ENCODE measurements at places on chromosomes 6 and 20.

GRCh38 chr20:25220810-25221591 is 25.5 kb downstream of the ENTPD6 start:
- DNase-seq: no peak

DNA sequence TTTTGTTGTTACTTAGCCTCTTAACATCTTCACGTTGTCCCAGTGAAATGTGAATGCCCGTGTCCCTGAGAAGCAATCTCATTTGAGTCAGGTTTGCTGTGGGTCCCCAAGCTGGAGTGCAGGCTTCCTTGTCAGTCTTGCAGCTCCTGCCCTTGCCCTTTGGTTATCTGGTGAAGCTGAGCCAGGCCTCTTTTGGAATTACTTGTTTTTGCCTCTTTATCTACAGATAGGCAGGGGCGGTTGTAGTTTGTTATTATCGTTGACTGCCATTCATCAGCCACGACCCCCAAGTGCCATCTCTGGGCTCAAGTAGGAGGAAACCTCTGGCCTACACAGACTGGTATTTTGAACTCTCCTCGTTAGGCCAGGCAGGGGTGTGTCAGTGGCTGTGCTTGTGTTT is 2.2 kb downstream of the TMEM14C start:
- no peak for DNase-seq

- DNase-seq: no peak
Observed at GRCh38 chr20:11992426-11992825, 74.7 kb downstream of the BTBD3 start.

- DNase-seq: no peak
Observed at GRCh38 chr6:67606906-67607828, 1027.9 kb upstream of the ADGRB3 start.

- DNase-seq: no peak
Observed at GRCh38 chr6:42441697-42442081, 10.0 kb downstream of the TRERF1 start.

GRCh38 chr6:21138336-21139069 is 455.0 kb upstream of the SOX4 start:
- no peak for DNase-seq

GRCh38 chr6:22801831-22802230 is 232.5 kb downstream of the HDGFL1 start:
- DNase-seq: no peak

GRCh38 chr6:155128977-155129376 is 133.9 kb downstream of the TIAM2 start:
- no peak for DNase-seq

- peak; percentile 81 for DNase-seq
Observed at GRCh38 chr20:37095599-37096414, at the start of gene RBL1. Gene RBL1, minus strand, starts transcription at chr20:37095997. Its CDS starts 69 bp downstream, at chr20:37095928.

DNA sequence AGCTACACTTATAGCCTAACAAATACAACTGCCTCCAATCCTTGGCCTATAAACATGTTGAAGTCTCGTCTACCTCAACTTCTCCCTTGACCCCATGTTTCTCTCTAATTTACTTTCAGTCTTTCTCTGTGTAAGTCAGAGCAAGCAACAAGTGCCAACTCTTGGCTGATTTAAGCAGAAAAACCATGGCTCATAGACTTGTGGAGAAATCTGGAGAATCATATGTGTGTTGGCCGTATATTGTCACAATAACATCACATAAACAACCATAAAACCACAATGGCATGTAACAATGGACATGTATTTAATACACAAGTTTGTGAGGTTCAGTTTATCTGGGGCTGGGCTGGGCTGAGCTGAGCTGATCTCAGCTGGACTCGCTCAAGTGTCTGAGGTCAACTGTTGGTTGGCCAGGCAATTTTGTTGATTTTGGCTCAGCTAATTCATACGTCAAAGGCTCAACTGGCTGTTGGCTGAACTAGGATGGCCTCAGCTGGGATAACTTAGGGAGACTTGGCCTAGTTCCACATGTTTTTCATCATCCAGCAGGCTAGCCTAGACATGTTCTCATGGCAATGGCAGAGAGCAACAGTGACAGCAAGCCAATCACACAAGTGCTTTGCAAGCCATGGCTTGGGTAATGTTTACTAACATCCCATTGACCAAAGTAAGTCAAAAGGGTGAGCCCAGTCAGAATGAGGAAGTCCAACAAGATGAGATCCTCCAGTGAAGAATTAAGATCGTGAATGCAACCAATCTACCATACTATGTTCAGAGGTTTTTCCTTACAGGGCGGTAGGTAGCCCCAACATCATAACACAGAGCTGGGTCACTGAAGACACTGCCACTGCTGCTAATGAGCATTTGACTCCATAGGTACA is 12.9 kb upstream of the TBC1D22B start:
- DNase-seq: no peak

GRCh38 chr6:144123836-144124235 is 26.5 kb upstream of the STX11 start:
- DNase-seq: no peak

GRCh38 chr6:166277018-166277417 is 31.2 kb downstream of the PRR18 start:
- DNase-seq: no peak

DNA sequence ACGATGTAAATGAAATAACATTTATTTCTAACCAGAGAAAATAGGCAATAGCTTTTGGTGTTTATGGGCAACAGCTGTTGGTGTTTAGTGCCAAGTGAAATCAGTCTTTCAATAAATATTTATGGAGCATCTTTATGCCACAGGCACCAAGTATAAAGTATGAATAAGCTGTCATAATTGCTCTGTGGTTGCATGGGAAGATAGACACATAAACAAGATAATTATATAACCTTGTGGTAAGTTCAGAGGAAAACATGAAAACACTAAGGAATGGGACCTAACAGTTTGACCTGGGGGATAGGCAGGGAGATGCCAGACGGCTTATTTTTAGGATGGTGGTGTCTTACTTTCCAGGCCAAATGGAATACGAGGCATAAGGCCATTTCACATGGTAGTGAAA is 110.9 kb downstream of the GFRAL start:
- no peak for DNase-seq

- no peak for DNase-seq
Observed at GRCh38 chr6:129635396-129636130, 74.4 kb downstream of the ARHGAP18 start.

DNA sequence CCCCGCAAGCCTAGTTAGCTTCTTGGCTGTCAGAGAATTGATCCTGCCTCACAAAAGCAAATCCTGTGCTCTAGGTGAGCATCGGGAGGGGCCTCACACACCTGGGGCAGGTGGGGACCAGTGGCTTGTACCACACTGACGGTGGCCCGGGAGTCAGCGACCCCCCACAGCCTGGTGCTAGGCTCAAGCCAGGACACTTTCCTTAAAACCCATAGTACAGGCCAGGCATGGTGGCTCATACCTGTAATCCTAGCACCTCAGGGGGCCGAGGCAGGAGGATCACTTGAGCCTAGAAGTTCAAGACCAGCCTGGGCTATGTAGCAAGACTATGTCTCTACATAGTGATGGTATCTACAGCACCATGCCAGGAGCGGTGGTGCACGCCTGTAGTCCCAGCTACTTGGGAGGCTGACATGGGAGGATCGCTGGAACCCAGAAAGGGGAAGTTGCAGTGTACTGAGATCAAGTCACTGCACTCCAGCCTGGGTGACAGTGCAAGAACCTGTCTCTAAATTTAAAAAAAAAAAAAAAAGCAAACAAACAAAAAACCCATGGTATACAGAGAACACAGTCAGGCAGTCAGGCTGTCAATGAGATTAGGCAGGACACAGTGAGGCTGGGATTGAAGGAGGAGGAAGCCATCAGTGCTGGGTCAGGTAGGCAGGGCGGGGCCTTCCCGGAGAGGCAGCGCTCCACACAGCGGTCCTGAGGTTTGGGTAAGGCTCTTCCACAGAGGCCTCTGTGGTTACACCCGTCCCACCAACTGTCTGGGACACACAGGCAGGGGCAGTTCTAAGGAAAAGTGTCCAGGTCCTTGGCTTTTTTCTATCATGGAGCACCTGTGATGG is 41.3 kb downstream of the SYNJ2 start:
- DNase-seq: no peak

GRCh38 chr20:32139947-32140346 is 30.4 kb downstream of the TM9SF4 start:
- no peak for DNase-seq

- DNase-seq: no peak
Observed at GRCh38 chr20:59580991-59581401, 23.3 kb upstream of the PHACTR3 start.

- no peak for DNase-seq
Observed at GRCh38 chr20:63425846-63426485, 46.5 kb downstream of the KCNQ2 start.

DNA sequence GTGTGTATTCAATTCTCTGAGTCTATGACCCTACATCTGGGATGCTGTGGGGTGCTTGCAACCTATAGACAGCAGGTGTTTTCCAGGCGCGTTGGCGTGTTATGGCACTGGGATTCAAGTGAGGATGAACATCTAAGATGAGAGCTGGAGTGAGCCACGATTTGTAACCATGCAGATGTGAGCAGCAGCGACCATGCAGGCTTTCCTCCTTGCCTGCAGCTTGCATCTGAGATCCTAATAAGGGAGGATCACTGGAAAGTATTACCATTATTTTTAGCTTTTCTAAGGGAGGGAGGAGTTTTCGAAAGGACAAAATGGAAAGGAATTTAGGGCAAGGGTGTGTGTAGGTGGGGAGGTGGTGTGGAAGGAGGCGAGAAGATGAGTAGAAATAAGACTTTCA is 216.7 kb downstream of the ATXN1 start:
- no peak for DNase-seq

GRCh38 chr20:7137395-7138151 is 370.1 kb downstream of the BMP2 start:
- no peak for DNase-seq

GRCh38 chr6:120496661-120497060 is 837.6 kb downstream of the TBC1D32 start:
- DNase-seq: no peak

Data from stimulated activated effector memory CD8-positive, alpha-beta T cell treated with anti-CD3 and anti-CD28 coated beads, Interleukin-12 subunit alpha, Interleukin-12 subunit beta, amount 100 ng/mL, for 72 hours (primary cell).